ENCODE measurements at places on chromosomes 7 and 10.

GRCh38 chr7:131124867-131125266, 202.8 kb upstream of the MKLN1 start:
- no peak for DNase-seq
- no peak overlapping the region for H3K4me3 ChIP-seq
- no peaks in the 10 kb centered on the region for H3K36me3 ChIP-seq

- peak; percentile 36 for DNase-seq
- H3K27me3 ChIP-seq = peaks cover 90% of the 10 kb centered on the region
- H3K4me3 ChIP-seq = peak overlapping the region; percentile 57
- no peaks in the 10 kb centered on the region for H3K36me3 ChIP-seq
Measured at GRCh38 chr10:13890233-13891127, 303.7 kb downstream of the PRPF18 start.

DNA sequence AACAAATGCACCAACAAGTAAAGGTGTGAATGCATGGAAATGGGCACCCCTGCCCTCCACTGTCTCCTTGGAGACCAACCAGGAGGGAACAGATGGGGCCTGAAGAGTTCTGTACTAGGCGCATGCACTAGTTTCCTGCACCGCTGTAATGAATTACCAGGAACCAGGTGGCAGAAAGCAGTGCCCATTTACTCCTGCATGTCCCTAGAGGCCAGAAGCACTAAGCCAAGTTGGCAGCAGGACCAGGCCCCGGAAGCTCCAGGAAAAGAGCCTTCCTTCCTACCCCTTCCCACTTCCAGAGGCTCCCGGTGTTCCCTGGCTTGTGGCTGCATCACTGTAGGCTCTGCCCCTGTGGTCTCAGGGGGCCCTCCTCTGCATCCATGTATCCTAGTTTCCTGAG, 237.5 kb upstream of the PPP2R2D start:
- H3K27ac ChIP-seq = no peak overlapping the region
- H3K27me3 ChIP-seq = no peaks in the 10 kb centered on the region
- no peak overlapping the region for H3K4me3 ChIP-seq

- no peaks in the 10 kb centered on the region for H3K36me3 ChIP-seq
- H3K27ac ChIP-seq = no peak overlapping the region
- no peak overlapping the region for H3K4me3 ChIP-seq
- no peaks in the 10 kb centered on the region for H3K4me1 ChIP-seq
- no peaks in the 10 kb centered on the region for H3K27me3 ChIP-seq
- DNase-seq = no peak
Measured at GRCh38 chr7:37815671-37816371, 32.6 kb upstream of the NME8 start.

GRCh38 chr10:119373294-119374102, 166.1 kb downstream of the GRK5 start:
- no peak for DNase-seq
- H3K4me3 ChIP-seq = no peak overlapping the region
- H3K27ac ChIP-seq = no peak overlapping the region
- H3K27me3 ChIP-seq = no peaks in the 10 kb centered on the region

DNA sequence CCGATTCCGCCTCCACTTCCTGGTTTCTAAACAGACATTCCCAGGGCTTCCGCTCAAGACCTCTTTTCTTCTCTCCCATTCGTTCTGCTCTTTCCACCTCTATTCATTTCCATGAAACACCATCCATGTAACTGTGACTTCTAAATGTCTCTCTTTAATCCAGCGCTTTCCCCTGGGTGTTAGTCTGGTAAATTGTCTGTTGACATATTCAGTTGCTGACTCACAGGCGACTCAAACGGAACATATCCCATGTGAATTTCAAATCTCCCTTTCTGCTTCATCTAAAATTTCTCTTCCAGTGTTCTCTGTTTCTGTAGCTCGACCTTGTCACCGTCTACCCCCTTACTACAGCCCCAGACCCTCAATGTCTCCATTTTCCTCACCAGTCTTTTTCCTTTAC, 119.1 kb downstream of the PFKFB3 start:
- DNase-seq = no peak
- no peak overlapping the region for H3K27ac ChIP-seq
- H3K36me3 ChIP-seq = peaks cover 6% of the 10 kb centered on the region
- no peaks in the 10 kb centered on the region for H3K27me3 ChIP-seq

GRCh38 chr7:25832929-25833328, 319.1 kb upstream of the NFE2L3 start:
- H3K27me3 ChIP-seq = peaks cover 13% of the 10 kb centered on the region
- no peak overlapping the region for H3K27ac ChIP-seq
- H3K4me3 ChIP-seq = no peak overlapping the region
- no peaks in the 10 kb centered on the region for H3K4me1 ChIP-seq

- H3K4me3 ChIP-seq = peak overlapping the region; percentile 16
- H3K27ac ChIP-seq = peak overlapping the region; percentile 84
- H3K36me3 ChIP-seq = no peaks in the 10 kb centered on the region
Measured at GRCh38 chr10:3226960-3227744, 54.6 kb upstream of the PITRM1 start.

- H3K27ac ChIP-seq = no peak overlapping the region
- H3K27me3 ChIP-seq = peaks cover 7% of the 10 kb centered on the region
- no peaks in the 10 kb centered on the region for H3K36me3 ChIP-seq
- no peaks in the 10 kb centered on the region for H3K4me1 ChIP-seq
- H3K4me3 ChIP-seq = no peak overlapping the region
Measured at GRCh38 chr7:104363355-104363754, 35.0 kb downstream of the LHFPL3 start.

- no peak overlapping the region for H3K27ac ChIP-seq
- no peaks in the 10 kb centered on the region for H3K36me3 ChIP-seq
- DNase-seq = no peak
- H3K4me1 ChIP-seq = no peaks in the 10 kb centered on the region
- H3K4me3 ChIP-seq = no peak overlapping the region
Measured at GRCh38 chr10:27482984-27483956, 20.8 kb upstream of the RAB18 start.

GRCh38 chr7:116236020-116236630, 25.8 kb downstream of the TES start:
- no peak overlapping the region for H3K27ac ChIP-seq
- no peak overlapping the region for H3K4me3 ChIP-seq
- peaks cover 47% of the 10 kb centered on the region for H3K36me3 ChIP-seq

- no peak for DNase-seq
- no peaks in the 10 kb centered on the region for H3K4me1 ChIP-seq
- no peak overlapping the region for H3K27ac ChIP-seq
- no peaks in the 10 kb centered on the region for H3K36me3 ChIP-seq
- H3K4me3 ChIP-seq = no peak overlapping the region
Measured at GRCh38 chr10:85226596-85226995, 898.2 kb downstream of the CCSER2 start.

GRCh38 chr7:144057954-144058353, 9.2 kb downstream of the OR2A5 start:
- H3K27ac ChIP-seq = no peak overlapping the region
- no peaks in the 10 kb centered on the region for H3K36me3 ChIP-seq
- no peaks in the 10 kb centered on the region for H3K4me1 ChIP-seq
- no peak for DNase-seq
- peaks cover 23% of the 10 kb centered on the region for H3K27me3 ChIP-seq

DNA sequence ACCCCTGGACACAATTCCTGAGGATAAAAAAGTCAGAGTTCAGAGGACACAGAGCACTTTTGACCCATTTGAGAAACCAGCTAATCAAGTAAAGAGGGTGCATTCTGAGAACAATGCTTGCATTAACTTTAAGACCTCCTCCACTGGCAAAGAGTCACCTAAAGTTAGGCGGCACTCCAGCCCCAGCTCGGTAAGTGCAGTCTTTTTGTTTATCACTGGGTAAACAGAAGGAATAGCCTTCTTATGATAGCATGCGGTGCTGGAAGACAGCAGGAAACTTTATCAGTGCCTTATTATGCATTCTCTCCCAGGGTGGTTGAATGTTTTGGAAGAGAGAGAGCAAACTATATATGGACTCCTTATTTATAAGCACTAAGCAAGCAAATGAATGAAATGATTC, 130.5 kb downstream of the CDK14 start:
- no peaks in the 10 kb centered on the region for H3K36me3 ChIP-seq
- no peaks in the 10 kb centered on the region for H3K4me1 ChIP-seq
- no peak overlapping the region for H3K27ac ChIP-seq
- DNase-seq = no peak
- H3K4me3 ChIP-seq = no peak overlapping the region
- no peaks in the 10 kb centered on the region for H3K27me3 ChIP-seq

DNA sequence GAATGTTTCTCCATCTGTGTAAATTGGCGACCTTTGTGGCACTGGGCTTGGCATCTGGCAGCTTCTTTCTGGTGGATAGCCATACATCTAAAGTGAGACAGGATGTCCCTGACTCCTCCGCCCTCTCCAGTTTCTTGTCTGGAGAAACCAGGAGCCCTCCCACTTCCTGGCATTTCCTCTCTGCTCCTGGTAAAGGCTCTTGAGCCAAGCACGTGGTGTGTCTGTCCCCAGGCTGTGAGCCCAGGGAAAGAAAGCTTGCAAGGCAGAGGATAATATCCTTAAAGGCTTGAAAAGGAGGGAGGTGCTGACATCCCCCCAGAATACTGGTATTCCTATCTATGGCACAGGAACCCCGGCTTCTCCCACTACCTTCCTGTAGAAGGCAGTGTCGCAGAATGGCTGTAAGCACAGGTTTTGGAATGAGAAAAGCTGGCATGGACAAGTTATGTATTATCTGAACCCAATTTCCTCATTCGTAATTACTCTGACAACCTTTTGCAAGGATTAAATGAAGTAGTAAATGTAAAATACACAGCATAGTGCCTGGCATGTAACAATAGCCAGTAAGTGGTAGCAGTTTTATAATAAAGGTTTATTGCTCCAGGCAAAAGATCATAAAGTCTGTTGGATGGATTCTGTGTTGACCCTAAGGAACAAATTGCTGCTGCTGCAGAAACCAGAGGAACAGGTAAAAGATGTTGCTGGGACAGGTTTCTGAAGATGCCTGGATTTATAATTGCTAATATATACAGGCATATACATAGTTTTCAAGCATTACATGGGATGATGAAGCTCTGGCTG, 11.8 kb upstream of the ACSL5 start:
- peaks cover 6% of the 10 kb centered on the region for H3K27me3 ChIP-seq
- H3K27ac ChIP-seq = no peak overlapping the region
- H3K4me1 ChIP-seq = no peaks in the 10 kb centered on the region
- no peaks in the 10 kb centered on the region for H3K36me3 ChIP-seq
- no peak overlapping the region for H3K4me3 ChIP-seq

DNA sequence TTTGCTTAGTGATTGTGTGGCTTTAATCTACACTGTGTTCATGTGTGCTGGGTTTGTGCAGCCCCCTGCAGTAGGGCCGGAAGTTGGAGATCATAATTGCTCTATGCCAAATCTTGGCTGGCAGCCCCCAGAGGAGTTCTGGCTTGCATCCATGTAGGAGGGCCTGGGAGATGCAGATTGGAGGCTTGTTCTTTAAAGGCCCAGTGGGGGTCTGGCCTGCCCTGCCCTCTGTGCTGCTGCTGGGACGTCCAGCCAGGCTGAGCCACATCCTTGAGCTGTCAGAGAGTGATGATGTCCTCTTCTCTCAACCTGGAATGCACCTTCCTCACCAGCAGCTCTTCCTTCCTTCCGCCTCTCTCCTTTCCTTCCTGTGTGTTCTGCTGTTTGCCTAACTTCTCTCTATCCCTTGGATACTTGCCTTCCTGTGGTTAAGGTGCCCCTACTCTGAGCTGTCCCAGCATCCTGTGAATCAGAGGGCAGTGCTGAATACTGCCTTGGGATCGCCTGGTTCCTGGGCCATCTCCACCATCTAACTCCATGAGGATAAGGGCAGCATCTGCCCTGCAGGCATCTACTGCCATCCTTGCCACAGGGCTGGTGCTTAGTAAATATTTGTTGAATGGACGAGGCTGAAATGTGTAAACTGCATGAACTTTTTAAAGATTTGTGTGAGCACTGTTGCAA, 30.2 kb downstream of the DOCK1 start:
- H3K27ac ChIP-seq = no peak overlapping the region
- no peaks in the 10 kb centered on the region for H3K4me1 ChIP-seq
- H3K4me3 ChIP-seq = no peak overlapping the region
- no peak for DNase-seq

GRCh38 chr10:33815776-33816175, 481.3 kb upstream of the NRP1 start:
- no peak overlapping the region for H3K27ac ChIP-seq
- H3K36me3 ChIP-seq = no peaks in the 10 kb centered on the region
- H3K4me3 ChIP-seq = no peak overlapping the region
- H3K27me3 ChIP-seq = no peaks in the 10 kb centered on the region

DNA sequence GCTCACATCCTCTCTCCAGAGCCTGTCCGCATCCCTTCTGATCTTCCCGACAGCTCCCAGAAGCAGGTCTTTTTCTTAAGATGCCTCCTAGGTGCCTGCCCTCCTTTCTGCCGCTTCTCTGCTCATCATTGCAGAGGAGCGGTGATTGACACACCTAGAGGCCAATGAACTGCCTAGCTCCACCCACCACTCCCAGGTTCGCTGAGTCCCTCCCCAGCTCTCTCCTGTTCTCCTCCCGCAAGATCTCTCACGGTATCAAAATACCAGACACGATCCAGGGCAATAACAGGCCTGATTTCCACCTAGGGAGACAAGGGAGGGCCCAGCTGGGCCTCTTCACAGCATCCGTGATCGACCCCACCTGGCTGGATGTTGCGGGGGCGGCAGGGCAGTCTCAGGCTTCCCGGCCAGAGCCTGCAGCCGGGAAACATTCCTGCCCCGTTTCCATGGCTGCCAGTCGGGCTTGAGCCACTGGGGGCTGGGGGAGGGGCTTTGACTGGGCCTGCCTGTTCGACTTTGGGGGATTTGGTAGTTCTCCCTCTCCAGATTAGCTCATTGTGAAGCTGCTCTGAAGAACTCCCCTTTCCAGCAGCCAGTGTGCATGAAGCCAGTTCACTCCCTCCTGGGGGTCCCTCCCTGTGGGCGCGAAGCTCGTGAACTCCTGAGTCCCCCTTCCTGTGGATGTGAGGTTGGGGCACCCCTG, 373.5 kb downstream of the RPS24 start:
- H3K4me3 ChIP-seq = peak overlapping the region; percentile 57
- H3K4me1 ChIP-seq = peaks cover 9% of the 10 kb centered on the region
- no peak overlapping the region for H3K27ac ChIP-seq
- no peaks in the 10 kb centered on the region for H3K36me3 ChIP-seq
- peak; percentile 78 for DNase-seq

- no peaks in the 10 kb centered on the region for H3K4me1 ChIP-seq
- H3K4me3 ChIP-seq = no peak overlapping the region
- H3K27ac ChIP-seq = no peak overlapping the region
- no peak for DNase-seq
- no peaks in the 10 kb centered on the region for H3K27me3 ChIP-seq
Measured at GRCh38 chr10:33673839-33674415, 339.5 kb upstream of the NRP1 start.

DNA sequence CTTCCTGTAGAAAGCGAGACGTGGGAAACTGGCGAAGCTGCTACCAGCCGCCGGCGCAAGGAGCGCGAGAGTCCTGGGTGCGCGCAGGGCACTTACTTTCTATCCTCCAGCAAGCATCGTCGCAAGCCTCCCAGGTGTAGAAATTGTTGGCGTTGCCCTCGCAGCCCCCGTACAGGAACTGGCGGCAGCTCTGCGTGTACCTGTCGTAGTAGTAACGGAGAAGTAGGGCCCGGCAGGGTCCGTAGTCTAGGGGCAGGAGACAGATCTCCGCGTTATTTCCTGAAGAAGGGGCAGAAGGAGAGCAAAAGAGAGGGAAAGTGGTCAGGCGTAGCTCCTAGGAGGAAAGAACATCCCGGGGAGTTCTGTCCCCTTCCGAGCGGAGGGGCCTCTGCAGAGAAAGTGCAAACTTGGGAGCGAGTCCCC, 501 bp downstream of the TFPI2 start:
- DNase-seq = peak; percentile 33
- H3K27me3 ChIP-seq = peaks cover 63% of the 10 kb centered on the region
- peaks cover 11% of the 10 kb centered on the region for H3K4me1 ChIP-seq
- H3K36me3 ChIP-seq = no peaks in the 10 kb centered on the region
- H3K4me3 ChIP-seq = peak overlapping the region; percentile 64
